Central memory CD8-positive, alpha-beta T cell (primary cell): ENCODE measurements at places on chromosomes 1 and 21.

DNA sequence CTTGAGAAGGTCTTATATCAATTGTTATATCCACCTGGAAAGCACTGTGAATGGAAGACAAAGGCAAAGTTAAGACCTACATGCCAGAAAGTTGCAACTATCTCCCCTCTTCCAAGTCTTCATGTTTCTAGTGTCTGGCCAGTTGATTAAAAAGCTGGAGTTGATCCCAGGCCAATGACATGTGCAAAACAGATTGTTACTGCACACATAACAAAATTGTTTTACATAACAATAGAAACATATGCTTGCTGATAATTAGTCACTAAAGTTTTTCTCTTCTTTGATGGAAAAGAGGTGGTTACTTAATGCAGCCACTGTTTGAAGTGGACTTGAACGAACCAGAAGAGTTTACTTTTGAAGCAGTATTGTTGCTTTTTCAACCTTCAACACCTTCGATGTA is 158.2 kb downstream of the TGFBR3 start:
- DNase-seq = no peak

DNA sequence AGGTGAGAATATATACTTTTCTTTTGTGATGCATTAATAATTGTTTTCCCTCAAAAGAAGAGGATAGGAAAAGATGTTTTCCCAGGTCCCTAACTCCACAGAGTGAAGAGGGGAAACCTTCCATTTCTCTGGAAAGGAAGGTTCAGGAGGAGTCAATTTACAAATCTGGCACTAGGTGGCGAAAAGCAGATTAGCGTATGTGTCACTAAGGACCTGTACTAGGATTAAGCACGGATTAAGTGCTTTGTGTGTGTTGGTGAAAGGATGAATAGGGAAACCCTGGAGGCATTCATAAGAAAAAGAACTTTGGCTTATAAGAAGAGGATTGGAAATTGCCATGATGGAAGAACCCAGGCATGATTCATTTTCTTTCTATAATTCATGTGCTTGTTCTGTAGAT is 410.1 kb upstream of the PLXNA2 start:
- no peak for DNase-seq

GRCh38 chr1:108570128-108570527 is 10.2 kb downstream of the EEIG2 start:
- DNase-seq = no peak

DNA sequence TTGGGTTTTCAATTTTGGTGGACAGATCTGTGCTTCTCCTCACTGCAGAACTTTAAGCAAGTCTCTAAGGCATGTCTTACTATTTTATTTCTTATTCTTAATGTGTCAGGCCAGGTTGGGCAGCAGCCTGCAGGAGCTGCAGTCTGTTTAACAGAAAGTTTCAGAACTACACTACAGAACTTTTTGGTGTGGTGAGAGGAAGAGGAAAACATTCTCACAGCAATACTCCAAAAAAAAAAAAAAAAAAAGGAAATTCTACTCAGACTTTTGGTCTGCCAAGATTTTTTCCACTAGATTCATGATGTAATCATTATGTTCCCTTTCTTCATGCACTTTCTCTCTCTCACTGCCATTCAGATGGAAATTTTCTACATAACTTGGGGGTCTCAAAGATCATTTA is 255.2 kb downstream of the COL11A1 start:
- DNase-seq = no peak

GRCh38 chr1:224253721-224254120 is 70.7 kb downstream of the DEGS1 start:
- no peak for DNase-seq

DNA sequence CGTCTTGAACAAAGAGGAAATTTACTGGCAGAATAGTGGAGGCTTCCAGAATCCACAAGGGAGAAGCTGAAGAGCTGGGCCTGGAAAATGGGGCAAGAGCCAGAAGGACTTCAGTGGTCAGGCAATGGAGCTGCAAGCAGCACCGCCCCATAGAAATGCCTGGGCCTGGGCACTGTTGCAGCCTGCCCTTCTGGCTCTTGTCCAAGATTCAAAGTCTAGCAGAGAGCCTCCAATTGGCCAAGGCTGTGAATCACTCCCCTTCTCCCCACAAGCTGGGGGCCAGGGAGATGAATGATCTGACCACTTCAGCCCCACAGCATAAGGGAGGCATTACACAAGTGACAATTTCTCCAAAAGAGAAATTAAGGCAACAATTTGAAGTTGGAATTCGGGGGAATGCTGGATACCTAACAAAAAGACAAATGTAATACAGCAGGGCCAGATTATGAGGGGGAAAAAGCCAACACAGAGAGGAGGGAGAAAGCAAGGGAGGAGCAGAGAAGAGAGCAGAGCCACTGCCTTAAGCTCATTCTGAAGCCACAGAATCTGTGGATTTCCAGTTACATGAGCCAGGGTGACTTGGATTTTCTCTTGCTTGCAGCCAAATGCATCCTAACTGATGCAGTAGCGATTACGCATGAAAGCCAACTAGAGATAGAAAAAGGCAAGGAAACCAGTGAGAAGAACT is 80.3 kb downstream of the LRIG2 start:
- no peak for DNase-seq

GRCh38 chr1:231694465-231695077 is 68.0 kb downstream of the DISC1 start:
- DNase-seq = no peak

GRCh38 chr1:156807627-156808026 is 9.0 kb downstream of the SH2D2A start:
- no peak for DNase-seq

- DNase-seq = no peak
Measured at GRCh38 chr1:115765091-115765490, 3.4 kb downstream of the CASQ2 start.

GRCh38 chr1:5985250-5985649 is 7.0 kb downstream of the NPHP4 start:
- no peak for DNase-seq

DNA sequence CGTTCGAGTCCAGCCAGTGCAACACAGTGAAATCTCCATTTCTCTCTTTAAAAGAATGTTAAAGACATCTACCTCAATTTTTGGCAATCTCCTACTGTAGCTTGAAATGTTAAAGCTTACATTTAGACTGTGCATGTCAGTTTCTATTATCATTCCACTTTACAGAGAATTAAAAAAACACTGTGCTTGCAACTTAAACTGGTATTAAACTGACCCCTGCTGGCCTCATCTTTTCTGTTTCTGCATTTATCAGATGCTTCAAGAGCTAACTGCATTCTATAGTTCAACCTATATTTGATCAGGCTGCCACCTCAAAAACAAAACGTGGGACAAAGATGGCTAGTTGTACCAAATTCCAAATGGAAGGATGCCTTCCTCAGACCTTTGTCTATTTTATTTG is 226.5 kb downstream of the SMYD3 start:
- no peak for DNase-seq

GRCh38 chr1:213693864-213694263 is 293.9 kb upstream of the PROX1 start:
- DNase-seq = no peak

- DNase-seq = no peak
Measured at GRCh38 chr1:25685938-25686665, 69.5 kb downstream of the MAN1C1 start.

DNA sequence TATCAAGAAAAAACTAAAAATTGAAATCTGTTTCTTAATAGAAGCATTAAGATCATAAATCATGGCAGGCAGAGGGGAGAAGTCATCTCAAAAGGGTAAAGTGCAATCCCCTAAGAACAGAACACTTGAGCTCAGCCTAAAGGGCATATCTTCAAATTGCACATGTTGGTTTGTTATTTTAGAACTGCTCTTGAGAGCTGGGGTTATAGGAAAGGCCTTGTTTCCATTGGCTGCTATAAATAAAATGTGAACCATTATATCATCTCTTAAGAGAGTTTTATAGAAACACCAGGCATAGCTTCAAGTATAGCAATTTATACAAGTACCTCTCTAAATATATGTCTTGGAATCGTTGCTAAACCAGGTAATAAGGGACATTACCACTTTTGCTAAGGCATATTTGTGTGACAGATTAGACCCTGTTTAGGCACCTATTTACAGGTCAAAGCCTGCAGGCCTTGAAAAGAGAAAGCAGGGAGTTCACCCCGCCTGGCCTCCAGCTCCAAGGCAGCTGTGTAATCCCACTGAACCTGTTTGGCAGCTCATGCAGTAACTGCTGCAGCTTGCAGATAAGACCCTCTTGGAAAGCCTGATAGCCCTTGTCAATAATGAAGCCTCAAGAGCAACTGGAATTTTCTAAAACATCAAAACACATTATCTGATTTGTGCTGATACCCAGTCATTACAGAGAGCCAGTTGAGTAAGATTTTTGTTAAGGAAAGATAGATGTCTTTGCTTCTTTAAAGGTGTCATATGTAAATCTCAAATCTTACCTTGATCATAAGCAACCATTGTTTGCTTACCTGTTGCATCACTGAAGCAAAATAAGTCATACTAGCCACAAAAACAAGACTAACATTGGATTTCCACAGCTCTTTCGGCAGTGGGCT is 24.2 kb upstream of the SYDE2 start:
- no peak for DNase-seq

DNA sequence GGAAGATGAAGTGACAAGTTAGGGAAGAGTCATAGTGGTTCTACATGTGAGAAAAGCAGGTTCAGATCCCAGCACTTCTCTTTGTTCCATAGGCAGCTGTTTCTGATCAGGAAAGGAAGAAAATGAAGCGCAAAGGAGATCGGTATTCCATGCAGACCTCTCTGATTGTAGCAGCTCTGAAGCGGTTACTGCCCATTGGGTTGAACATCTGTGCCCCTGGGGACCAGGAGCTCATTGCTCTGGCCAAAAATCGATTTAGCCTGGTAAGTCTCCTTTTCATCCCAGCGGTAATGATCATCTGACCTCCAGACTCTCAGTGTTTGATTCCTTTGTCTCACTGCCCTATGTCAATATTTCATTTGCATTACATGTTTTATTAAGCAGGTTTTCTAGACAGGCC is 173.6 kb downstream of the ZP4 start:
- DNase-seq = no peak

DNA sequence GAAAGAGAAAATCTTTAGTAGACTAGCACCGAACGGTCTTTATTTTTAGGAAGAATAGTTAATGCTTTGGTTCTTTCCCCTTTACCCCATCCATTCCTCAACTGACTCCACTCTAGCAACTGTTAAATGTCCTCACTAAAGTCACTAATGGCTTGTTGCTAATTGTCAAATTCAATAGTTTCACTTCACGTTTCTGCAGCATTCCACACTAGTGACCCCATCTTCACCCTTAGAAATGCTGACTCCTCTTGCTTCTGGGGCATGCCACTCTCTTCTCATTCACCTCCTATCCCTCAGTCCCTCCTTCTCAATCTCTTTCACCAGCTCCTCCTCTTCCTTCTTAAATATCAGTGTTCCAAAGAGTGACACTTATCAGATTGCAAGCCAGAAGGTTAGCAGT is 19.4 kb upstream of the CADM3 start:
- no peak for DNase-seq

GRCh38 chr1:97004054-97004453 is 282.5 kb downstream of the PTBP2 start:
- no peak for DNase-seq

DNA sequence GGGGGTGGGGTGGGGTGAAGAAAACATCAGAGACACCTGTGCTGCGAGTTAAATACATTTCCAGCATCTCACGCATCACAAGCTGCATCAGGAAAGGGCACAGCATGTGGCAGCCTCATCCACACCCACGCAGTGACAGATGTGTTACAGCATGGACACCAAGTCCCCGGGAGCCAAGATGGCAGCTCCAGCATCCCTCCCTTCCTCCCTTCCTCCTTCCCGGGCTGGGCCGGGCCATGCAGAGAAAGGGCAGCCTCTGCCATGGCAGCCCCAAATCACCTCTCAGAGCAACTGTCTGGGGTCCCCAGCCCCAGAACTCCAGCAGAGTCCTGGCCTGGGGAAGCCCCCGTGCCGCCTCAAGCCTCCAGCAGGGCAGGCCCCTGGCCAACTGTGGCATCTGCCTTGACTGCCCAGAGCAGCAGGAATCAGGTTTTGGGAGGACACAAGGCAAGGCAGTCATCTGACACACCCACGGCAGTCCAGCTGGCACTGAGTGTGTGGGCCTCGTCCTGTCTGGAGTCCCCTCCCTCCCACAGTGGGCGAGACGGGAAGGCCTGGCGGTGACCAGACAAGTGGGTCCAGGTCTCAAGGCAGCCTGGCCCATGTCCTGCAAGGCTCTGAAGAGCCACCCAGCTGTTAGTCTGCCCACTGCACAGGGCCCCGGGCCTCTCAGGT is 6.2 kb downstream of the SMIM1 start:
- DNase-seq = no peak

DNA sequence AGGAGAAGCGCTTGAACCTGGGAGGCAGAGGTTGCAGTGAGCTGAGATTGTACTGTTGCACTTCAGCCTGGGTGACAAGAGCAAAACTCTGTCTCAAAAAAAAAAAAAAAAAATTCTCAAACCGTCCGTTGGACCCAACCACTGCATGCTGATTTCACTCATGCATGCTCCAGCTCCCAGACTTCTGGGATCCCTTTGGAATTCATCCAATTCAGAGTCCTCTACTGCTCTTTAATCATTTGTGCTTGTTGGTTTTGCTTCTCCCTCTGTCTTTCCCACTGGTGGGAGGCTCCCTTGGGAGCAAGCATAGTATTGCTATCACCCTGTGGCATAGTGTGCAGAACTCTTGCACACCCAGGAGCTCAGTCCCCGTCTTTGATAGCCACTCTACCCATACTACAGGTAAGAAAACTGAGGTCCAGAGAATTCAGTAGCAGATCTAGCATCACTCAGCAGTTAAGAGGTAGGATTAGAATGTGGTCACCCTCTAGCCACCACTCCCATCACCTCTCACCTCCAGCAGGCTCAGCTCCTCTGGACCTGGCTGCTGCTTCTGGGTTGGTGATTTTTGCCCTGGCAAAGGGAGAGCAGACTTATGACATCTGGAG is 3.1 kb upstream of the LMNA start:
- DNase-seq = no peak

DNA sequence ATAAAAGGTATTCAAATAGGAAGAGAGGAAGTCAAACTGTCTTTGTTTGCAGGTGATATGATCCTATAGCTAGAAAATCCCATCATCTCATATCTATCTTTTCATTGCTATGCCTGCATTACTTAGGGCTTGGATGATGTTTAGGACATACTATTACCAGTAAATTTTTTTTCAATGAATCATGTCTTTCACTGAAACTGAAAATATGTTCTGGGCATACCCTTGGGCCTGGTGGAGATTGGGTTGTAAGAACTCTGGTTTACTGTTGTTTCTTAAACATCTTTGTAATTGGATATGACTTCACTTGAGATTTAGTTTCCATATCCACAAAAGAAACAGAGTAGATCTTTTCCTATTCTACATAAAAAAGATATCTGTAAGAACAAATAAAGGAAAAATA is 502.2 kb upstream of the PRMT6 start:
- no peak for DNase-seq

DNA sequence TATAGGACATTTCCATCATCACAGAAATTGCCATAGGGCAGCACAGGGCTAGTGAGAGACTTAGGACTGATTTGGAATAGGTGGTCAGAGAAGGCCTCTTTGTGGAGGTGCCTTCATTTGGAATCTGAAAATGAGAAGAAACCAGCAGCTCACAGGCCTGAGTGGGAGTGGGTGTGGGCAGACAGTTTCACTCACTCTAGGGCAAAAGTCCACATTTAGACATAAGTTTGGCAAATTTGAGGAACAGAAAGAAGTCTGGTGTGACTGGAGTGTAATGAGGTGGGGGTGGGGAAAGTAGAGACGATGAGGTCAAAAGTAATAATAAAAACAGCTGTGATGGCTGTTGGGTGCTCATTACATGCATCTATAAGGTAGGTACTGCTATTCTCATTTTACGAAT is 22.4 kb upstream of the BCAR3 start:
- DNase-seq = no peak

- DNase-seq = no peak
Measured at GRCh38 chr21:29638138-29638537, 301.7 kb downstream of the GRIK1 start.

GRCh38 chr1:223474804-223475203 is 81.6 kb downstream of the CCDC185 start:
- no peak for DNase-seq
